H54 (cell line): ENCODE measurements at places on chromosomes 13 and 19.

GRCh38 chr19:45981350-45981749 is 7.7 kb upstream of the NOVA2 start:
- DNase-seq: no peak

DNA sequence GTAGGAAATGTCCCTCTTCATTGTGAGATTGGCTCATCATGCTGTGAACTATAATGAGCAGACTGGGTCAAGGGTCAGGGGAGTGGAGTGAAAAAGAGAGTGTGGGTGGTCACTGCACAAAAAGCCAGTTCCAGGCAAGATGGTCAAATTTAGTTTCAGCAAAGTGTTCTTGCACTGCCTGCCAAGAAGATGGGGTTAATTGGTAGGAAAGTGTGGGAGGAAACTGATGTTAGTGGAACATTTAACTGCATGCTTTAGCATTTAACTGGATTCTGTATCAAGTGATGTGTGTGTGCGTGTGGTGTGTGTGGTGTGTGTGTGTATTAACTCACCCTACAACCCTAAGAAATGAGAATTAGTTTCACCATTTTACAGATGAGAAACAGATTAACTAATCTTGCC is 131.6 kb downstream of the COG6 start:
- DNase-seq: no peak

DNA sequence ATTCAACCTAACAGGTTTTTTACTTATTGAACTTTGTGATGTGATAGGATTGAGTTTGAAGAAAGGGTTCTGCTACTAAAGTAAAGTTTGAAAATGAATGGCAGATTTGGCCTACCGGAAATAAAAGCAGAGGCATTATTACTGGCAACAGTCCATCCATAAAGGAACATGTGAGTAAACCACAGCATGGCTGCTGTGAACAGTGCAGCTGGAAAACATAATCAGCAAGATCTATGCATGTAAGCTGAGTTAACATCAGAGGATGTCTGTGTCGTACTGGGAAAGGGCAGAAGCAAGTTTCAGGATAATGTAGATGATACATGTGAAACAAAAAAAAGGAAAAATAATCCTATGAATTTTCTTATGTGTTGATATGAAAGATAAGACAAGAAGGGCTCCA is 87.6 kb downstream of the CYSLTR2 start:
- DNase-seq: no peak

- no peak for DNase-seq
Measured at GRCh38 chr13:80244574-80244973, 96.4 kb downstream of the SPRY2 start.

- no peak for DNase-seq
Measured at GRCh38 chr13:101858860-101859259, 406.4 kb downstream of the ITGBL1 start.

GRCh38 chr19:21508198-21508597 is 2.8 kb downstream of the ZNF429 start:
- DNase-seq: no peak

DNA sequence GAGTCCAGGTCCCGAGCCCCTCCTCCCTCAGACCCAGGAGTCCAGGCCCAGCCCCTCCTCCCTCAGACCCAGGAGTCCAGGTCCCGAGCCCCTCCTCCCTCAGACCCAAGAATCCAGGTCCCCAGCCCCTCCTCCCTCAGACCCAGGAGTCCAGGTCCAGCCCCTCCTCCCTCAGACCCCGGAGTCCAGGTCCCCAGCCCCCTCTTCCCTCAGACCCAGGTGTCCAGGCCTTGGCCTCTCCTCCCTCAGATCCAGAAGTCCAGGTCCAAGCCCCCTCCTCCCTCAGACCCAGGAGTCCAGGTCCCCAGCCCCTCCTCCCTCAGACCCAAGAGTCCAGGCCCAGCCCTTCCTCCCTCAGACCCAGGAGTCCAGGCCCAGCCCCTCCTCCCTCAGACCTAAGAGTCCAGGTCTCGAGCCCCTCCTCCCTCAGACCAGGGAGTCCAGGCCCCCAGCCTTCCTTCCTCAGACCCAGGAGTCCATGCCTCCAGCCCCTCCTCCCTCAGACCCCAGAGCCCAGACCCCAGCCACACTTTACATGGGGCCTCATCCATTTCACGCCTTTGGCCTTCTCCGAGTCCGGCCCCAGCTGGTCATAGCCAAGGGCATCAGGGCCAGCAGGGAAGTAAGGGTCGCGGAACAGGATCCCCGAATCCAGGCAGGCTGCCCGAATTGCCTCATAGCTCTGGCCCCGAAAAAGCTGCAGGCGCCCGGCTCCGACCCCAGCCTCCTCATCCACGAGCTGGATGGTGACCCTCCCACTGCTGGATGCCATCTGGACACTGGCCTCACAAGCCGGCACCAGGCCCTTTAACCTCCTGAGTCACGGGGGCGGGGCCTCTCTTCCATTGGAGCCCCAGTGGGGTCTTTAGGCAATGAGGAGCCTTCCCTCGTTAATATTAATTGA is 628 bp downstream of the CAPN12 start:
- no peak for DNase-seq

DNA sequence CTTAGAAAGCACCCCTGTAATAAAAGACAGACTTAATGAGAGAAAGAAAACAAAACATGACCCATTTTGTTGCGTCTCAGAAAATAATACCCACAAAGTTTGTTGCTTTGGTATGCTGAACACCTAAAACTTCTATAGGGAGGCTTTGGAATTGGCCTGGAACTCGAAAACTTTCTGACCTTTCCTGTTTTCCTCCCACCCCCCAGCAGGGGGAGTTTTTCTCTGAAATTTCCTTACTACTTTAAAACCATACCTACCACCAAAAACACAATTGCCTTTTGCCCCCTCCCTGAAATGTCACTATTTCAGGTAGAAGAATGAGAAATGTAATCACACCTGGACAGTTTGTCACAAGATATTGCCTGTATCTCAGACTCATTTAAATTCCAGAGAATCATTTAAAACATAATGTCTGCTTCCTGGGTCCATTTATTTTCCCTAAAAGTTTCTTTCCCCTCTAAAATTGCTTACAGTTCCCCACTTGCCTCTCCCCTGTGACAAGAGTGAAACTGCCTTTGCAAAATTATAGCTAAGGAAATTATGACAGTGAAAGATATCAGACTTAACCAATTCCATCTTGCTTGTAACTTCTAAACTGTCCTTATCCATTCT is 2700.2 kb downstream of the PCDH9 start:
- DNase-seq: no peak

- DNase-seq: no peak
Measured at GRCh38 chr13:110430391-110431336, 123.6 kb downstream of the COL4A2 start.

GRCh38 chr19:34350161-34350561 is 14.8 kb upstream of the GPI start:
- no peak for DNase-seq

DNA sequence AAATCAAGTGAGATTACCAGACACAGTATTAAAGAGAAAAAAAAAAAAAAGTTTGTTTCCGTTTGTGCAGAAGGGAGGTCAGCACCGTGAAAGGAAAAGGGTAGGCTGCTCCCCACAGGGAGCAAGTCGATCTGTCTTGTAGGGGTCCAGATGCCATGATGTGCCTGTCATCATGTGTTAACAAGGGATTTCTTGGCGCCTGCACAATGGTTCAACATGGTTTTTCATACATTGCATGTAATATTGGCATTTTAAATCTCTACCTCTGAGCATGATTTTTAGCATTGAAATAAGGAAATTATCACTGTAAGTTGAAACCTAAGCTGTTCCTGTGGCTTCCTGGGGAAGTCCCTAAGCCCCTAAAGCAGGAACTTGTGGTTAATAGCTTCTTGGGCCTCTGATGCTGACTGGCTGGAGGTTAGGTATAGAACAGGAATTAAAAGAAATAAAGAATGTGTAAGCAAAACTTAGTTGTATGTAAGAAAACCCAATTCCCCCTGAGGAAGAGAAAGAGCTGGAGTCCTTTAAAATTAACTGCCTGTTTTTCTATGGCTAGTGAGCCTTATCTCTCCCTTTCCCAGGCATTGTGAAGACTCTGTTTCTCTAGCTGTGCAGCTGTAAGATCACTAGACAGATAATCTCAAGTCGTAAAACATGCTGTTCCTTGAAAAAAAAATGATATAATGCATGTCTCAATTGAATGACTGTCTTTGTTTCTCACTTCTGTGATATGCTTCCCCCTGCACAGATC is 7.4 kb upstream of the FCGBP start:
- DNase-seq: no peak

GRCh38 chr19:52691215-52691610 is 43.6 kb downstream of the ZNF611 start:
- no peak for DNase-seq

- DNase-seq: no peak
Measured at GRCh38 chr13:80359778-80360452, 19.0 kb upstream of the SPRY2 start.

GRCh38 chr19:6415591-6416190 is 8.9 kb downstream of the KHSRP start:
- no peak for DNase-seq

- peak; percentile 69 for DNase-seq
Measured at GRCh38 chr19:958967-959855, 24.9 kb upstream of the WDR18 start.

- no peak for DNase-seq
Measured at GRCh38 chr13:114067381-114067885, 65.0 kb downstream of the RASA3 start.

DNA sequence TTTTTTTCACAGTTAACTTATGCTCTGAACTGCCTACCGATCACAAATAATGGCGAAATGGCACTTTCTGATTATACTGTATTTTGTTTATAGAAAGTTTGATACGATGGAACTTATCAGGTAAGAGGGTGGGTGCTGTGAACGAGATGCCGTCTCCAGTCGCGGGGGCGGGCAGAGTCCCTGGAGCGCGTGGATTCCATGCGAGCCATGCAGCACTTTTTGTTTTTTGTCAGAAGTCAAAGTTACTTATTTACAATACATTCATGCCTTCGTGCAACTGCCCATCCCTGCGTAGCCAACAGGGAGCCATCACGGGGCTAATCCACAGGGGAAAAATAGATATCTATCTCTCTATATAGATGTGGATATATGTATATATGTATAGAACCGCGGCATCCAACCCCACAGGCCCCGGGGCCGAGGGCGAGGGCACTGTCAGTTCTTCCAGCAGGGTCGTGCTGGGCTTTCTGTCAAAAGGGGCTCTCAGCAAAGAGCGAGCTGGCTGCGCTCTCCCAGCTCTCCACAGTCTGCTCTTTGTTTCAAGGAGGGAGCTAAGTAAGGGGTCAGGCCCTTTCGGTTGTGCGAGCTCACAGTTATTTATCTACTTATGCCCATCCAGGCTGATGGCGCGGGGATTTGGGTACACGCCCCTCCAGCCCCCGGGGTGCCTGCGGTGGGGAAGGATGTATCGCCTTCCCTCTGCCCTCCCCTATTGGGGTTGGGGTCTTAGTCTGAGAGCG is 3.4 kb downstream of the SLITRK1 start:
- no peak for DNase-seq

DNA sequence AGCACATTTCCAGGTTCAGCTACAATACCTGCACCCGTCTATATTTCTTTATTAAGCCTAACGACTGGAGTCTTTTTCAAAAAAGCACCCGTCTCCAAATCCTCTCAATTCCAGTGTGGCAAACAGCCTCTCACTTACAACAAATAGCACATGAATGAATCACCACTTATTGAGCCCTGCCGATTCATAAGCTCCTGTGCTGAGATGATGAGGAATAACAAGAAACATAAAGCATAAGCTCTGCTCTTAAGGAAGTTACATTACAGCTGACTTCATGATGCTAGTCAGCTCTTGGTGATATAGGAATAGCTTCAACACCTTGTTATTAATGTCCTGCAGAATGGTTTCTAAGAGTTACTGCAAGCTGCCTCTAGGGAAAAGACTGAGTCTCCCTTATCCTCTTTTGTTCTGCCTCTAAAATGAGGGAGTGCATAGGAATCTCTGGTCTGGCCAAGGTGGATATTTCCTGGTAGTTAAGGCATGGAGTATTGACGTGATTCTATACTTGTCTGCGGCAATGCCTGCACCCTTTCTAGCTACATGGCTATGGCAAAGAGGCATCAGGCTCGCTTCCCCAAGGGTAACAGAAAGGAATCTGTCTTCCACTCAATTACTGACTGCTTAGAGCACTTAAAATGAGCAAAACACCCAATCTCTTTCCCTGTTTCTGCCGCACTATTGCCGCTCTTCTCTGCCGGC is 195.7 kb downstream of the KLF12 start:
- DNase-seq: peak; percentile 37

- DNase-seq: no peak
Measured at GRCh38 chr13:73480779-73481559, 422.2 kb downstream of the KLF5 start.

GRCh38 chr13:90185734-90186133 is 1161.8 kb upstream of the MIR17HG start:
- no peak for DNase-seq

- no peak for DNase-seq
Measured at GRCh38 chr13:106139942-106140341, 395.5 kb downstream of the EFNB2 start.

DNA sequence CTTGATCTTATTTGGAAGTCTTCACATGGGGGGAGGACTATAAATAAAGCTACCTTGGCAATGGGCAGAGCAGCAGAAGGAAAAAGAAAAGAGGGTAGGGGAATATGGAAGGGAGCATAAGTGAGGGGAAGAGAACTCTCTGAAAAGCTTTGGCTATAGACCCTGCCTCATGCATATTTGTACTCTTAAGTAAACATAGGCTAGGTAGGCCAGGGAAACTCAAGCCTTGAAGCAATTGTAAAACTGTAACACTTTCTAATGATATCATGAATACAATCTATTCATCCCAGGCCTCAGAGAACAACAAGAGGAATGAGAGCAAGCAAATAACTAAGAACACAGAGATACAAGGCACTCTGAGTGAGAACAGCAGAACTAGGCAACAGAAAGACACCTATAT is 20.4 kb downstream of the MYCBP2 start:
- no peak for DNase-seq

DNA sequence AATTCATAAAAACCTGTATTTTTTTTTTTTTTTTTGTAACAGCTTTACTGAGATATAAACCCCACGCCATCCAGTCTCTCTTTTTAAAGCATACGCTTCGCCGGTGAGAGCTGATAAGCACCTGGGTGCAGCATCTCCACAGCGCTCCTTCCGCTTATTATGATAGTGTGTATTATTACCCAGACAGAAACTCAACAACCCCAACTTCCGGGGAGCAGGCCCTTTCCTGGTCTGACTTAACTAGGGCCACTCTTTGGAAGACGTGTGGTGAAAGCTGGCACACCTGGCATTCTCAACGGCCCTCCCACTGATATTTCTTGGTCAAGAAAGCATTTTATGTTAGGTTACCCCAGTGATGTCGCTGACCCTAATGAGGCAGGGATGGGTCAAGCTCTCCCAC is 51.4 kb upstream of the SLC15A1 start:
- DNase-seq: no peak

DNA sequence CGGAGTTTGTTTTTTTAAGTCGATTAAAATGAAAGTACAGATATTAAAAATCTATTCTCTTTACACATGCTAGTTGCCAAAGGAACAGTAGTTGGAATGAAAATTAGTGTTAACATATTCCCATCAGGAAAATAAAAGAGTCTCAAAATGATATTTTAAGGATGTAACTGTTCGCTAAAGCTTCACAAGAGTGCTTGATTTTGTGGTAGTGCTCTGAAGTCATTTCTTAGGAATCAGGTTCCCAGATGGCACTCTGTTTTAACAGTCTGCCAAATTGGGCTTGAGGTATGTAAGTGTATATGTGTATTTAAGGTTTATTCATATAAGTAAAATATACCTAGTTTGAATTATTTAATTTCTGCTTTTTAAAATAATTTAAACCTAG is 128.8 kb downstream of the LMO7 start:
- DNase-seq: no peak
